ENCODE measurements at places on chromosomes 16 and 17.
A peak's percentile ranks its signal among the peaks of the same experiment; 100 is the strongest.

GRCh38 chr16:66894948-66895688 lies 14.8 kb downstream of the PDP2 start:
- DNase-seq, result no peak

DNA sequence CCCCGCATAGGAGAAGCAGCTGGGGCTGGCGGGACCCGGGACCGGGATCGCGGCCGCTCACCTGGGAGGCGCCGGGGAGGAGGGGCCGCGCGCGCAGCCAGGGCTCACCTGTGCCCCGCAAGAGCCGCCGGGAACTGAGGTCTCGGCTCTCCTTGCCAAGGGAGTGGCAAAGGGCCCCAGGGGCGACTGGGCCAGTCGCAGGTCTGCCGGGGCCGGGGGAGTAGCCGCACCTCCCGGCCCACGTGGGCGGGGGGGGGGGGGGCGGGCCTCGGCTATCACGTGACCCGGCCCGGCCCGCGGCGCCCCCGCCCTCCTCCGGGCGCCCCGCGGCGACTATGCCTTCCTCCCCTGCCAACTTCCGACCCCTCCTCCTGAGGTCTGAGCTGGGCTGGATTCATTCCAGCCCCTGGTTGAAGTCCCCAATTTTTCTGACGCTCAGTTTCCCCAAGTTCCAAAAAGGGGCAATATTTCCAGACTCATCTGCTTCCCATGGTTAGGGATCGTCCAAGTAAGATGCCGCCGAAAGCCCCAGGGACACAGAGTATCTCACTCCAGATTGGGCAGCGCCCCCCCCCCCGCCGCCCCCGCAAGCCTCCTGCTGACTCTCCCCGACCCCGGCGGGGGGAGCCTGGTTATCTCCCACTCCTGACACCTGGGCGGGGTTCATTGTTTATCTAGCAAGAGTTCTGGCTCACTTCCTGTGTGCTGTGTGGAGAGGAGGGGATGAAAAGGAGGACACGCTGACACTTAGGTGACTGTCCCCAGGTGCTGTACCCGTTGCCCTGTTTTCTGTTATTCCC lies at the start of gene TMC6:
TMC6 (minus strand) TSS at position 205 of the 800 bp plus-strand sequence. CDS start 1,923 bp downstream, outside the sequence.
- DNase-seq, result peak; percentile 82

GRCh38 chr17:8121681-8122421 lies 2.1 kb downstream of the HES7 start:
- no peak for DNase-seq

GRCh38 chr17:46163929-46164594 lies 29.2 kb downstream of the KANSL1 start:
- DNase-seq, result peak; percentile 49

GRCh38 chr16:81544700-81545271 lies 100.2 kb downstream of the CMIP start:
- peak; percentile 37 for DNase-seq

- DNase-seq, result no peak
Measured at GRCh38 chr17:7552621-7553051, 3.8 kb downstream of the TNFSF12 start.

DNA sequence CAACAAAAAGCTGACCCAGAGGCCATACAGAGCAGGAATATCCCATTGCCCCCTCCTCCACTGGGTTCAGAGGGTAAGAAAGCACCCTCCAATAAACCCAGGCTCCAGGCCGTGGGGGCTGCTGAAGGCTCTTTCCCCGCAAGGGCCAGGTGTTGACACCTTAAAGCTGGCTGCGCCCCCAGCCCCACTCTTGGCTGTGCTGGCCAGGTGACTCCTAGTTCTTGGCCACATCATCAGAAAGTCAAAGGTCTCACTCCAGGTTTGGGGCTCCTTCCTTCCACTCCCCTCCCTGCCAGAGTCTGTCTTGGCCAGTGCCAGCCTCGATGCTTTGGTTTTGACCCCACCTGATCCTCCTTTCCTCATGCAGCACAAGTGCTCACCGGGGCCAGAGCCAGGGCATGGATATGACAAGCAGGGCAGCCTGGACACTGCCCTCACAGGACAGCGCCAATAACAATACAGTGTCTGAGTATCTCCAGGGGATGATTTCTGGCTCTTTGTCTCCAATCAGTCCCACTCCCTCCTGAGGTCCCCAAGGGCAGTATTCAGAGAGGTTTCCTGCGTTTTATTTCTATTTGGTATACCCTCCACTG lies 8.2 kb downstream of the SLC46A1 start:
- no peak for DNase-seq

GRCh38 chr16:8798174-8798527 lies 512 bp downstream of the PMM2 start:
- no peak for DNase-seq

GRCh38 chr17:1588821-1589585 lies 26.4 kb upstream of the PITPNA start:
- DNase-seq, result no peak

DNA sequence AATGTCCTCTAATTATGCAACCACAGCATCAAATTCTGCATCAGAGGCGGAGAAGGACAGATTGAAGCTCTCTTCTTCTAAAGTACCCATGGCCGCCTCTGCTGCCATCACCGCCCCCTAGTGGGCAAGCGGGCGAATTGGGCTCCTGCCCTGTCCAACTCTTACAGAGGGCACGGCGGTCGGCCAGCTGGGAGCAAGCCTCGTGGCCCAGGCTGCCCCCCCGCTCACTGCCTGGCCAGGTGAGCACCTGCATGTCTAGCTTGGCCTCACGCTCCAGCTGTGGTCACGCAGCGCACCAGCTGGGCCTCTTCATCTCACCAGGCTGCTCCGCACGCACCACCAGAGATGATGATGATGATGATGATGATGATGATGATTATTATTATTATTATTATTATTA lies 146.1 kb upstream of the TOM1L1 start:
- DNase-seq, result no peak

- no peak for DNase-seq
Measured at GRCh38 chr17:28521311-28522085, 15.3 kb downstream of the FOXN1 start.

DNA sequence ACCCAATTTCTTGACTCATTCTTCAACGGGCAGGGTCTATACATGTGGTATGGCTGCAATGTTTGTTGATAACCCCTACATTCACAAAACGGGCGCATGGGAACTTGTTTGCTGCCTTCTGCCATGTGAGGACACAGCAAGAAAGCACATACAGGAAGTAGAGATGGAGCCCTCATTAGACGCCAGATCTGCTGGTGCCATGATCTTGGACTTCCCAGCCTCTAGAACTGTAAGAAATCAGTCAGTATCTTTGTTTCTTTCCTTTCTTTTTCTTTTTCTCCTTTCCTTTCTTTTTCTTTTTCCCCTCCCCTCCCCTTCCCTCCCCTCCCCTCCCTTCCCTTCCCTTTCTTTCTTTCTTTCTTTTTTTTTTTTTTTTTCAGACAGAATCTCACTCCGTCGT lies 165.2 kb downstream of the WWOX start:
- no peak for DNase-seq

DNA sequence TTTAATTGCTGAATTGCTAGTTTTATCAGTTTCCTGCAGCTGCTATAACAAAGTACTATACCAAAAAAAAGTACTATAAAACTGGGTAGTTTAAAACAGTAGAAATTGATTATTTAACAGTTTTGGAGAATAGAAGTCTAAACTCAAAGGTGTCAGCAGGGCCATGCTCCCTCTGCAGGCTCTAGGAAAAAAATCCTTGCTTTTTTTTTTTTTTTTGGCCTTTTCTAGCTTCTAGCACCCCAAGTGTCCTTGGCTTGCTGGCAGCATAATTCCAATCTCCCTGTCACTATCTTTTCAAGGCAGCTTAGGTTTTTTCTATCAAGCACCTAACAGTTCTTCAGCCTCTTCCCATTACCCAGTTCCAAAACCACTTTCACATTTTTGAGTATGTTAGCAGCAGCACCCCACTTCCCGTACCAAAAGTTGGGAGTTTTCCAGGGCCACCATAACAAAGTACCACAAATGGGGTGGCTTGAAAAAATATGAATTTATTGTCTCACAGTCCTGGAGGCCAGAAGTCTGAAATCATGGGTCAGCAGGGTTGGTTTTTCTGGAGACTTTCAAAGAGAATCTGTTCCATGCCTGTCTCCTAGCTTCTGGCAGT lies 37.4 kb downstream of the BPTF start:
- no peak for DNase-seq

DNA sequence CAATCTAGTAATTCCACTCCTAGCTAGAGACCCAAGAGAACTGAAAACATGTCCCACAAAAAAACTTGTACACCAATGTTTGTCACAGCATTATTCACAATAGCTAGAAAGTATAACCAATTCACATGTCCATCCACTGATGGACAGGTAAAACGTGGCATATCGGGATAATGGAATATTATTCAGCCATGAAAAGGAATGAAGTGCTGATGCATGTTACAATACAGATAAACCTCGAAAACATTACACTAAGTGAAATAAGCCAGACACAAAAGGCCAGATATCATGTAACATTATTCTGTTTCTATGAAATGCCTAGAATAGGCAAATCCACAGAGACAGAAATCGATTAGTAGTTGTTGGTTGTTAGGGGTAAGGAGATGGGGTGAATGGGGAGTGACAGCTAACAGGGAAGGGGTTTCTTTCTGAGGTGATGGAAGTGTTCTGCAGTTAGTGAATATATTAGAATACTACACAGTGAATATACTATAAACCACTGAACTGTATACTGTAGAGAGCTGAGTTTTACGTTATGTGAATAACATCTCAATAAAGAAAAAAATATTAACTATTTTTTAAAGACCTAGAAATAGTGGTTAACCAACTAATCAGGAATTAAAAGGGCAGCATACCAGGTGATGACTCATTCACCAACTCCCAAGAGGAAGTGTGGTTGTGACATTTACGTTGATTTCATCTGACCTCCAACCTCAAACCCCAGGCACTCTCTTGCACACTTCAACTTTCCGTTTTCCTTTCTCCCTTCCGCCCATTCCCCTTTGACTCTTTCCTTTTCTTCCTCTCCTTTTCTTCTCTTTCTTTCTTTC lies 48.6 kb downstream of the GAS7 start:
- DNase-seq, result peak; percentile 78

Measured in hematopoietic multipotent progenitor cell (in vitro differentiated cells).